ENCODE measurements at places on chromosomes 4 and X.

DNA sequence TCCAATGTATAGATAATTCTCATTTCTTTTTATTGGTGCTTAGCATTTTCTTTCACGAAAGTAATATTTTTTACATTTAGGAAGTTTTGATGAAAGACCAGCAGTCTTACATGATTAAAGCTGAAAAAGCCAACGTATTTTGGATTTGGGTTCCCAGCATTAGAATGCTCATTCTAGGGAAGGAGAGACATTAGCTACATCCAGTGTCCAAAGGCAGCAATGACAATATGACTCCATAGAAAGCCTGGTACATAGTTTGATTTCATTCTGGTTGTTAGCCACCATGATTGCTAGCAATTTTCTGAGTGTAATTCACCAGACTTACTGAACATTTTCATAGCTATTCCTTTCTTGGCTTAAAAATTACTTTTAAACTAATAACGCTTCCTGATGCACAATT is 1397.5 kb downstream of the PCDH7 start:
- no peak for ATAC-seq

DNA sequence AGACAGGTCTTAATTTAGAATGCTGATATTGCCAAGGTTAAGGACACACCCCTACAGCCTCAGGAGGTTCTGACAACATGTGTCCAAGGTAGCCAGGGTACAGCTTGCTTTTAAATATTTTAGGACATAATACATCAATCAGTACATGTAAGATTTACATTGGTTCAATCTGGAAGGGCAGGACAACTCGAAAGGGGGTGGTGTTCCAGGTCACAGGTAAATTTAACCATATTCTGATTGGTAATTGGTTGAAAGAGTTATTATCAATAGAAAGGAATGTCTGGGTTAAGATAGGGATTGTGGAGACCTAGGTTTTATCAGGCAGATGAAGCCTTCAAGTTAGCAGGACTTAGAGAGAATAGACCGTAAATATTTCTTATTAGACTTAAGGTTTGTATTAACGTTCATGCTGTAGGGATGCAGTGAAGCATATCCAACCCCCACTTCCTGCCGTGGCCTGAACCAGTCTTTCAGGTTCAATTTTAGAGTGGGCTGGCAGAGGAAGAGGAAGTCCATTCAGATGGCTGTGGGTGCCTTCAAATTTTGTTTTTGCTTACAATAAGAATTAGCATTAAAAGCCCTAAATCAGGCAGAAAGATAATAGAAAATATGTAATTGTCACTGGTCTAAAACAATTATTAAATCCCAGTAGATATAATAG is 136.5 kb upstream of the GALNTL6 start:
- no peak for ATAC-seq

GRCh38 chrX:40622479-40623138 is 619 bp upstream of the MPC1L start:
- no peak for ATAC-seq

DNA sequence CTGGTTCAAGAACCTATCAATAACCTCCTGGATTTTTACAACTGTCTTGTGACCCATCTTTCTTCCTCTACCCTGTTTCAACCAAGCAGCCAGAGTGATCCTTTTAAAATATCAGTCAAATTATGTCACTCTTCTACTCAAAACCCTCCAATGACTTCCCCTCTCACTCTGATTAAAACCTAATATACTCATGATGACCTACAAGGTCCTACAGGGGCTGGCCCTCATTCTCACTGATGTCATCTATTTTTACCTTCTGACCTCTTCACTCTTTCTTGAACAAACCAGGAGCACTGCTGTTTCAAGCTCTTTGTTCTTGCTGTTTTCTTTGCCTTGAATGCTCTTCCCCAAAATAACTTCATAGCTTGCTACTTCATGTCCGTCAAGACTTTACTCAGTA is 48.5 kb downstream of the ARHGEF38 start:
- ATAC-seq = no peak

DNA sequence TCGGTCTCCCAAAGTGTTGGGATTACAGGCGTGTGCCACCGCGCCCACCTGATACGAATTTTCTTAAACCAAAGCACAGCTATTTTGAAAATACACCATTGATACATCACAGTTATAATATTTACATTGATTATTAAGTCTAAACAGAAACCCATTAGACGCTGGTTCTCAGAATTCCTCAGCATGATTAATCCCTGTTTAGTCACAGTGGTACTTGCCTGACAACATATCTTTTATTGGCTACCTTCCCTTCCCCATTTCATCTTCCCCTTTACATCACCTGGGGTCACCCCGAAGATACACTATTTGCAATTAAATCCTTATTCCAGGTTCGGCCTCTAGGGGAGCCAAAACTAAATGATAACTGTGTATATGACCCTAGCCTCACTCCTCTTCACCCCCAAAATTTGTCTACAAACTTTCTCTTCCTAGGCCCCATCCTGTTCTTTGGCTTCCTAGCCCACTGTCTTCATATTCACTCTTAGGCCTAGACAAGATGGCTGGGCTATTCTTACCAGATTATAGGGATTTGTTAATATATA is 36.8 kb upstream of the IL1RAPL1 start:
- no peak for ATAC-seq

GRCh38 chr4:102299354-102300107 is 45.8 kb downstream of the SLC39A8 start:
- peak; percentile 45 for ATAC-seq

DNA sequence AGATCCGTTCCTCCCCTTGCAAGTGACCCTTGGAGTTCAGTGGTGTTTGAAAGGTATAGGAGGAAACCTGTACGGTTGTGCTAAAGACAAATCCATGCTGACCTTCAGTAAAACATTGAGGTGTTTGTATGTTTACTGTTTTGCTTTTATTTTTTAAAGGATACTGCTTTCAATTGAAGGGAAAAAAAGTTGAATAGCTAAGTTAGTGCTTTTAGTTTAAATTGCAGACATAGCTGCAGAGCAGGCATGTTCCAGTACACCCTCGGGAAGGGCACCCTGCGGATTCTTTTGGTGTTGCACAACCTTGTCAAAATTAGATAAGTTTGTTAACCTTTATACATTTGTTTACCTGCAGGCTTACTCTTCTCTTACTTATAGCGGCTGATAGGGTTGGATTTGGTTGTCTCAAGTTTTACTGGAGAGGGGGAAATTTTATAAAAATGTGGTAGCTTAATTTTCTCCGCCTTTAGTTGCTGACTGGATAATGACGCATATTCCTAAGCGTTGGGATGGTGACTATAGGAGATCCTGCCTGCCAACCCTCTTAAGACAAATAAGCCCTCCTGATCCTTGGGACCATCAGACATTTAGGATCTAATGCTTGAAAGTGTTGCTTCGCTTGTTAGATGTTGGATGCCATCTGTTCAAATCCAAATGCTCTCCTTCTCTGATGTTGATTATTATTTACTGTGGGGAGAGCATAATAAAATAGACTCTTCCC is 2.0 kb downstream of the RAPGEF2 start:
- no peak for ATAC-seq

- ATAC-seq = no peak
Measured at GRCh38 chr4:40327340-40327739, 7.8 kb upstream of the CHRNA9 start.

Data from activated CD4-positive, CD25-positive, alpha-beta regulatory T cell treated with anti-CD3 and anti-CD28 coated beads, Interleukin-2, amount 50 U/mL, for 24 hours (primary cell).